ENCODE measurements at places on chromosomes 4 and X. TPM values are rescaled to one million over a fixed set of nuclear protein-coding genes. Genes with fewer than 3 reads are reported as not detected.

Gene USP46
- 53.1 TPM for total RNA-seq

Gene AGTR2
- not detected for total RNA-seq

DNA sequence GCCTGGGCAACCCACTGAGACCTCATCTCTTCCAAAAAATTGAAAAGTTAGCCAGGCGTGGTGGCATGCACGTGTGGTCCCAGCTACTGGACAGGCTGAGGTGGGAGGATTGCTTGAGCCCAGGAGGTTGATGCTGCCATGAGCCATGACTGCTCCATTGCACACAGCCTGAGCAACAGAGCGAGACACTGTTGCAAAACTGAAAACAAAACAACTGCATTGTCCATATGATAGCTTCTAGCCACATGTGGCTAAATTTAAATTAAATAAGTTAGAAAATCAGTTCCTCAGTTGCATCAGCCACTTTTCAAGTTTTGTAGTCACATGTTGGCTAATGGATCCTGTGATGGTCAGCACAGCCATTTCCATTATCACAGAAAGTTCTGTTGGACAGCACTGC, 67.9 kb downstream of the GAB1 start:
- no peaks in the 10 kb centered on the region for H3K27me3 ChIP-seq
- no peak overlapping the region for H3K27ac ChIP-seq
- no peak overlapping the region for H3K4me3 ChIP-seq

GRCh38 chrX:81301877-81302276, 100.0 kb downstream of the SH3BGRL start:
- no peaks in the 10 kb centered on the region for H3K4me1 ChIP-seq
- no peak overlapping the region for H3K27ac ChIP-seq
- no peaks in the 10 kb centered on the region for H3K36me3 ChIP-seq
- no peaks in the 10 kb centered on the region for H3K27me3 ChIP-seq
- no peak overlapping the region for H3K4me3 ChIP-seq

DNA sequence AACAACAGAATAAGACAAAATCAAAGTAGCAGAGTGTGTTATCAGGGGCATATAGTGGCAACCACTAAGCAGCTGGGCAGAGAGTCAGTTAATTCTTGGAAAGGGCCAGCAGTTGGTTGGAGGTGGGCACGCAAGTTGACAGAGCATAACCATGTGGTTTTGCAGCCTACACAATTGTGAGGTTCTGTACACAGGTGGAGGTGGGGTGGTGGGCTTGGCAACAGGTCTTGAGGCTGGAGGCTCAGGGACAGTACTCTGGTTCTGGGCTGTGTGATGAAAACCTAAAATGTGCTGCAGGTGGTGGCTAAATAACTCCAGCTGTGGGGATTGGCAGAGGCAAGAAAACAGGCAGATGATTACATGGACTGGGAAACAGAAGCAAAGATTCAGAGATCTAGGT, 1112.7 kb downstream of the PDHA2 start:
- H3K4me1 ChIP-seq: no peaks in the 10 kb centered on the region
- no peak overlapping the region for H3K27ac ChIP-seq
- no peaks in the 10 kb centered on the region for H3K27me3 ChIP-seq
- no peak overlapping the region for H3K4me3 ChIP-seq

GRCh38 chrX:71216485-71216884, 6.5 kb upstream of the GJB1 start:
- no peak overlapping the region for H3K4me3 ChIP-seq
- H3K4me1 ChIP-seq: no peaks in the 10 kb centered on the region
- no peaks in the 10 kb centered on the region for H3K36me3 ChIP-seq

Gene ADGRG4
- not detected for total RNA-seq

DNA sequence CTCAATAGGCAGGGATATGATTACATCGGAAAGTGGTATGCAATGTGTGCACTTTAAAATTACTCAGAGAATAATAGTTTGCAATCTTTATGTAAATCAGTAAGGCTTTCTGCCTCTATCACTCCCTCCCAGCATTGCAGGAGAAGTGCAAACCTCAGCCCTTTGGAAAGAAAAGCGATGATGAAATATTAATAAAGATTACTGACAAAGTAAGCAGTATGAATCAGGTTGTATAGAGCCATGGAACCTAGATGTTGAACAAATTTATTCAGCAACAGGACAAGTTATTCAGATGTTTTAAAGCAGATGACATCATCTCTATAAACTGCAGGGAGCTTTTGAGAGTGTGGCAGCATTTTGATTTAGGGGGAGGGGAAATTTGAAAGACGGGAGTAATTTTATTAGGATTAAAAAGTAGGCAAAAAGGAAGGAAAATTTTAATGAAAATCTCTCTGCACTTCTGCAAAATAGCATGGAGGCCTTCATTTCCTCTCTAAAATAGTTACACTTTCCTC, 631.7 kb upstream of the GRIA3 start:
- DNase-seq: no peak
- H3K4me3 ChIP-seq: no peak overlapping the region
- no peaks in the 10 kb centered on the region for H3K4me1 ChIP-seq
- H3K36me3 ChIP-seq: no peaks in the 10 kb centered on the region
- H3K27me3 ChIP-seq: no peaks in the 10 kb centered on the region
- no peak overlapping the region for H3K27ac ChIP-seq

DNA sequence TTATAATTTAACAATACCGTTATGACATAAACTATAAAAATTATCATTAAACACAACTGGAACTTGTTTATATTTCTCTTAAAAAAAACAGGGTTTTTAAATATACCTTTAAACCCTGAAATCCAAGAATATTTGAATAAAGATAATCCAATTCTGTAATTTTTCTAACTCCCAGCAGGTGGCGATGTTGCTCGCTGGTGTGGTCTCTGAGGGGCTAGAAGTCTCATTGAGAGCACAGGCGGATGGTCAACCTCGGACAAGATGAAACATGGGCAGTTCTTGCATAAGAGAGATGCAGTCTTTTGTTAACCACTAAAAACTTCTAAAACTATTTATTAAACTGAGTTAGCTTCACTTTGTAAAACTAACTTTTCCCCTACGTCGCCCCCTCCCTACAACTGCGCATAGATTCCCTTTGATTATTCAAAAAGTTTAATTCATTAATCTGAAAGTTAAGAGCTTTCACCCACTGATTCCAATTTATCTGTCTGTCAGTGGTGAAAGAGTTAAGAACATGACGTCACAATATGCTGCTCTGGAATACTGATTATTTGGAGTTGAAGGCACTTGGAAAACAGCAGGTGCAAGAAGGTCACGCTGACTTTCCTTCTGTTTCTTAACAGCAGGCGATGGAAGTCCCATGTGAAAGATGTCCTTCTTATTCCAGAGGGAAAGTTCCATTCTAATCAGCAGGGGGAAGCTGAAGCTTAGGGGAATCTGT, 29.5 kb downstream of the DMP1 start:
- no peaks in the 10 kb centered on the region for H3K36me3 ChIP-seq
- DNase-seq: peak; percentile 81
- H3K4me1 ChIP-seq: peaks cover 5% of the 10 kb centered on the region
- H3K27me3 ChIP-seq: no peaks in the 10 kb centered on the region
- peak overlapping the region; percentile 73 for H3K27ac ChIP-seq
- no peak overlapping the region for H3K4me3 ChIP-seq

Gene MAGEA8
- not detected for total RNA-seq

GRCh38 chrX:74230094-74230493, 73.9 kb upstream of the ZCCHC13 start:
- no peak overlapping the region for H3K4me3 ChIP-seq
- no peak overlapping the region for H3K27ac ChIP-seq
- peaks cover 21% of the 10 kb centered on the region for H3K36me3 ChIP-seq
- no peak for DNase-seq

GRCh38 chr4:21879187-21879586, 69.4 kb downstream of the KCNIP4 start:
- no peaks in the 10 kb centered on the region for H3K4me1 ChIP-seq
- H3K4me3 ChIP-seq: no peak overlapping the region
- H3K27me3 ChIP-seq: no peaks in the 10 kb centered on the region
- H3K36me3 ChIP-seq: no peaks in the 10 kb centered on the region

- no peaks in the 10 kb centered on the region for H3K4me1 ChIP-seq
- no peaks in the 10 kb centered on the region for H3K27me3 ChIP-seq
- H3K36me3 ChIP-seq: no peaks in the 10 kb centered on the region
- H3K27ac ChIP-seq: no peak overlapping the region
- peak; percentile 43 for DNase-seq
- no peak overlapping the region for H3K4me3 ChIP-seq
These were observed 101.0 kb downstream of the OPHN1 start for GRCh38 chrX:68332201-68332731.

Gene GSTCD
- 24.7 TPM for total RNA-seq

Gene TTC29
- total RNA-seq: 6.5 TPM

Gene SFRP2
- 69.1 TPM for total RNA-seq

DNA sequence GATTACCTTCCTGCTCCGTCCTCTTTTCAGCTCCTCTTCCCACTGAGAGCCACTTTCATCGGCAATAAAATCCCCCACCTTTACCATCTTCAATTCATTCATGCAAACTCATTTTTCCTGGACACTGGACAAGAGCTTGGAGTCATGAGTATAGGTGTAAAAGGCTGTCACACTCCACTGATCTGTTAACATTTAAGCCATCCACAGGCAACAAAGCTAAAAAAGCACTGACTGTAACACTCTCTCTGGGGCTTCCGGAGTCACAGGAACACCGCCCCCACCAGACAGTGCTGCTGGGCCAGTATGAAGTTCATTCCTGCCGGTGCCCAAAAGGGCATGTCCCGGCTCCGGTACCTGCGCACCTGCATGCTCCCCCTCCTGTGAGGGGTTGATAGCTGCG, 38.5 kb downstream of the MAGEB5 start:
- H3K27me3 ChIP-seq: no peaks in the 10 kb centered on the region
- no peak for DNase-seq
- no peaks in the 10 kb centered on the region for H3K4me1 ChIP-seq

GRCh38 chr4:110780538-110780937, 157.7 kb upstream of the PITX2 start:
- H3K4me1 ChIP-seq: no peaks in the 10 kb centered on the region
- H3K27me3 ChIP-seq: peaks cover 23% of the 10 kb centered on the region
- no peaks in the 10 kb centered on the region for H3K36me3 ChIP-seq
- H3K4me3 ChIP-seq: no peak overlapping the region
- DNase-seq: no peak
